Muscle of arm (tissue), 14 donors: ENCODE measurements at places on chromosomes 11 and 22. TPM values are rescaled to one million over a fixed set of nuclear protein-coding genes. Genes with fewer than 3 reads are reported as not detected.
A peak's percentile ranks its signal among the peaks of the same experiment; 100 is the strongest.

- DNase-seq = no peak
These were observed 100.0 kb downstream of the NTM start for GRCh38 chr11:131470216-131470925.

DNA sequence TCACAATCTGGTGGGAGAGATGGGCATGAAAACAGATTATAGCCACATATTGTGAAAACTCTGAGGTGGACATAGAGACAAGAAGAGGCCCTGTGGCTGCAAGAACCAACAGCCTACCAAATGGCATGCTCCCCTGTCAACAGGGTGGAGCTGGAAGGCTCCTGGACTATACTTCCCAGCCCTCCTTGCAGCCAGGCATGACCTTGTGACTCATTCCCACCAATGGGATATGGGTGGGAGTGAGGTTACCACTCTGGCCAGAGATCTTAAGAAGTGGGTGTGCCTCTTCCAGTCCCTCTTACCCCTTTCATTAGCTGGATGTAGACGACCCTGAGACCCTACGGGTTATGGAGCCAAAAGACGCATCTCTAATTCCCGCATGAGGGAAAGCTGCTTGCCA, 126.4 kb upstream of the ZBED5 start:
- no peak for DNase-seq

GRCh38 chr11:109374441-109374840, 47.5 kb upstream of the C11orf87 start:
- DNase-seq = no peak

DNA sequence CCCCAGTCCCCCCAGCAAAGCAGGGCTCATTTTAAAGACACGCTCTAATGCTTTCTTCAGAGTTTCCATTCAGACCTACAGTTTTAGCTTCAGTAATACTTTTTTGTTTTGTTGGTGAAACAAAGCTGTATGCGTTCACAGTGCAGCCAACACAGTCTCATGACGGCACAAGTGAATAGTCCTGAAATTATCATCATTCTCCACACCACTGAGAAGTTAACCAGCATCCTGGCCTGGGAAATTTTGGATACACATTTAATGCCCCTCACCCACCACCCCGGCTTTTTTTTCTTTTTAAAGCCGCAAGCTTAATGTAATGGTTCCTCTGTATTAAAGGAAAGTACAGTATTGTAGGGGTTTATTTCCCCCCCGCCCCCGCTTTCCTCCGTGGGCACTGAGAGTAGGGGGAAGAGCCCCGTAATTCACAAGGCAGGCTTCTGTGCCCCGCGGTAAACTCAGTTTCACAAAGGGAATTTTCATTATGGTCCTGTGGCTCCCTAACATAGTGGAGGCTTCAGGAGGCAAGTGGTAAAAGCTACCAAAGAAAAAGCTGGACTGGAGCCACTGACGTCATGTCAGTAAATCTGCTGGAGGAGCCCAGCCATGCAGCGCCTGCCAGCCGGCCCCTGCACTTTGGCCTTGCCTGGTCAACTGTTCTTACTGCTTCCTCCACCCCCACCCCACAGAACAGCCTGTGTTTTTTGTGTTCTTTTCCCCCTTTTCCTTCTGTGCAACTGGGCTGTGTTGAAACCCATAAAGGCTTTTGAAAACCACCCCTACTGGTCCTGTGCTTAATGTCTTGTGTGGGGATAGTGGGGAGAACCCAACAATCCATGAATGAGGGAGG, 18.2 kb downstream of the TEAD1 start:
- peak; percentile 85 for DNase-seq

The SLC22A12 gene
- polyA plus RNA-seq = not detected

DNA sequence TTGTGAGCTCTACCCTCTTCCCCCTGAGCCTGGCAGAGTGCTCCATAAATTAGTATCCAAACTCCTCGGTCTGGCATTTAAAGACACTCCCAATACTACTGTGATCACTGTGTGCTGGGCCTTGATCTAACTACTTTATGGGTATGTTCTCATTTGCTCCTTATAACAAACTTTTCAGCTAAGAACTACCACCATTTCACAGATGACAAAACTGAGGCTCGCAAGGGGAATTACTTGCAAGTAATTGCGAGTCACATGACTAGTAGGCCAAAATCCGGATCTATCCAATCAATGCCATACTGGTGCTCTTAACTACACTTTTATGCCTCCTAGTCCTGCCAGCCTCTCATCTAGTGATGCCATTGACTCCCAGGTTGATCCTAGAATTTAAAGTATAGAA, 3.6 kb downstream of the THOC5 start:
- no peak for DNase-seq

The SVIP gene
- polyA plus RNA-seq = not detected

- DNase-seq = no peak
These were observed 11.5 kb upstream of the MRGPRF start for GRCh38 chr11:69024509-69024908.

DNA sequence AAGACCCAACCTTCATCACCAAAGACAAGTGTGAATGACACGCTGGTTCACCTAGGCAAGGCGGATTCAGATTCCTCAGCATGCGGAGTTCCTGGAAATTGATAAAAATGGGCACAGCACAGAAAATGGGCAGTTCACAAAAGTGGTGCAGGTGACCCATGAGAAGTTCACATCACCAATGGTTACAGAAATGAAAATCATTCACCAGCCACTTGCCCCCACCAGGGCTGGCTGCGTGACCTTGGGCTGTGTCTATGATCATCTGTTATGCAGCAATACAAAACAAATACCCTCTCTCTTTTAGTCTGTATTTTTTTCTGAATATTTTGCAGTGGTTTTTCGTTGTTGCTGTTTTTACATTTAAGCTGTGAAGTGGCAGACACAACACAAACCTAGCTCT, 415.9 kb downstream of the TBC1D22A start:
- DNase-seq = no peak

DNA sequence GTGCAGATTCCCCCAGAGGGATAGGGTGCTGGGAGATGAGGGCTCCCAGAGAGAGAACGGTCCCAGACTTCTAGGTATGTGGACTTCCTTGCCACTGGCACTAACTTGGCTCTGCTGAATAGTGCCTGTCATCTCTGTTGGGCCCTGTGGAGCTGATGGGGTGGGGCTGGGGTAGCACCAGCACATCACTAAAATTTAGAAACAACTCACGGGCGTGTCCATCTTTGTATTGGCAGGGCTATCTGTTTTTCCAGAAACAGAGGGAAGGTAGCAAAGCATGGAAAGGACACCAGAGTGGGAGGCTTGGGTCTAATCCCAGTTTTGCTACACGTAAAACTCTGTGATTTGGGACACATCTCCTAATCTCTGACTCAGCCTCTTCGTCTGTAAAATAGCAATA, 25.8 kb downstream of the SWAP70 start:
- no peak for DNase-seq

The IFITM10 gene
- polyA plus RNA-seq = 0.17 TPM

DNA sequence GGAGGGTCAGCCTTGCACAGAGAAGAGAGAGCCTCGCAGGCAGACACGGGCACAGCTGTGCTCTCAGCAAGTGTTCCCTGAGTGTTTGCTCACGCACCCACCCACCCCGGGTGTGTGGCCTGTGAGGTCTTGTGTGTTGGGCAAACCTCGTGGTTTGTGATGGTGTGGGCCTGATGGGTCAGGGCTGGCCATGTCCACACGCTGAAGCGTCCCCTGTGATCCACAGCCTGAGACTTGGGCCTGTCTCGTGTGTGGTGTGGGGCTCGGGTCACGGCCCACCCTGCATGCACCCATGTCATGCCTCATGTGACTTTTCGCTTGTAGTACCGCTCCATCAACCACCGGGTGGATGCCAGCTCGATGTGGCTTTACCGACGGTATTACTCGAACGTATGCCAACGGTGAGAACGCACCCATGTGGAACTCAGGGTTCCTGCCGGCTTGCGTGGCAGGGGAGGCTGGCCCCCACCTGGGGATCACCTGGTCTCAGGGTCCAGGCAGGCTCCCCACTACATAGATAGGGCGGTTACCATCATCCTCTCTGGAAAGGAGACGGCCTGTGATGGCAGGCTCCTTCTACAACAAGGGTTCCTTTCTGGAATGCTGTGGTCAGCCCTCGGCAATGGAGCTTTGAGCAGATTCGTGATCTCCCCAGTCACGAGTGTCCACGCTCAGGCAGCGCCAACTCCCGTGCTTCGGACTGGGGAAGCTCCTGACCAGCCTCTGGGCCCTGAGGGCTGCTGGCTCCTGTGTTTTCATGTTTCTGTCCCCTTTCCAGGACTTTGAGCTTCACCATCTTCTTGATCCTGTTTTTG, 5.9 kb downstream of the TPCN2 start:
- DNase-seq = no peak

- DNase-seq = no peak
These were observed 615 bp downstream of the STT3A start for GRCh38 chr11:125593114-125593820.

The ADM2 gene
- 0.37 TPM for polyA plus RNA-seq

The ST3GAL4 gene
- polyA plus RNA-seq = 27.4 TPM

- no peak for DNase-seq
These were observed 1.8 kb downstream of the C11orf54 start for GRCh38 chr11:93743291-93743690.

GRCh38 chr11:58334708-58335107, 24.2 kb downstream of the OR5B17 start:
- DNase-seq = no peak

DNA sequence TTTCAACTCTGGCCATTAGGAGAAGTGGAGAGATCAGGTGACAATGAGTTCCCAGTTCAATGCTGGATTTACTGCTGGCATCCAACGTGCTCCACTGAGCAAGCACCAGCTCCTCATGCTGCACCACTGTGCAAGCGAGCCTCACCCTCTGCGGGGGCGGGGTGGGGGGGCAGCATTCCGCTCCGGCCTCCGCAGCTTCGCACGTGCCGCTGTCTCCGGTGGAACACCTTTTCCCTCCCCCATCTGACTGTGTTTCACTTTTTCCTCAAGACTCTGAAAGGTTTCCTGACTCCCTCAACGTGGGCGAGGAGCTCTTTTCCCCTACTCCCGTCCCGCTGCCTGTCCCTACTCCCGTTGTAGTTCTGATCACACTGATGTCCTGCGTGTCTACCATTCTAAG, 835 bp upstream of the RHOD start:
- DNase-seq = no peak
